ENCODE measurements at places on chromosomes 1 and 21.

- DNase-seq = no peak
Observed at GRCh38 chr1:157183870-157184269, 45.7 kb upstream of the ETV3 start.

- no peak for DNase-seq
Observed at GRCh38 chr1:230822092-230822581, 46.2 kb downstream of the C1orf198 start.

GRCh38 chr1:39992234-39992633, 37.3 kb downstream of the MFSD2A start:
- DNase-seq = no peak

DNA sequence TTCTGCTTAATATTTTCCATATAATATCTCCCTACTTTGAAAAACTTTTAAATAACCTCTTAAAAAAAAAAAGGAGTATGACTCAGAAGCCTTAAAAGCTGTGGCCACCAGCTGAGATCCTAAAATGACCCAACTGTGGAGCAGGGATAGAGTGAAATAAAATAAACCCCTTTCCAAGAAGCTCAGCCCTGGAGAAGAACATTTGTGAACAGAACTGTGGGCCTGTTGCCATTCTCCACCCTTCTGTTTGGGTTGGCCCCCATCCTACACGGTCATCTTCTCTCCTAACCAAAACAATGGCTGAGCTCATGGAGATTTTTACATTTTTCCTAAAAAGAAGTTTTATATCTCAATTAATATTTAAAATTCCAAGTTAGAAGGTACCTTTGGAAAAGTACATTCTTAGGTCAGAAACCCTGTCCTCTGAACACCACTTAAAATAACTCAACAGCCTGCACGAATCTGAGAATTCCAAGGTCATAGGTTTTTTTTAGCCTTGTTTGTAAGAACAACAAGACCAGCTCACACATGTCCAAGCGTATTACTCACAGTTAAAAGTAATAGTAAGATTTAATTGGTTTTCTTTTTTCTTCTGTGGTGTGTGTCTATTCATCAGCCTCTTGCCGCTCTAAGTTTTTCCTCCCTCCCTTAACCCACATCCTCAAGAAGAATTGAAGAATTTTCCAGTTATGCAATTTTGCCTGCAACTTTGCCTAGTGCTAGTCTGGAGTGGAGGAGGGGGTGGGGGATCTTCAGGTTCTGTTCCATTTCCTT, 107.7 kb upstream of the ERRFI1 start:
- DNase-seq = no peak

- DNase-seq = no peak
Observed at GRCh38 chr1:208101661-208102431, 142.3 kb downstream of the PLXNA2 start.

DNA sequence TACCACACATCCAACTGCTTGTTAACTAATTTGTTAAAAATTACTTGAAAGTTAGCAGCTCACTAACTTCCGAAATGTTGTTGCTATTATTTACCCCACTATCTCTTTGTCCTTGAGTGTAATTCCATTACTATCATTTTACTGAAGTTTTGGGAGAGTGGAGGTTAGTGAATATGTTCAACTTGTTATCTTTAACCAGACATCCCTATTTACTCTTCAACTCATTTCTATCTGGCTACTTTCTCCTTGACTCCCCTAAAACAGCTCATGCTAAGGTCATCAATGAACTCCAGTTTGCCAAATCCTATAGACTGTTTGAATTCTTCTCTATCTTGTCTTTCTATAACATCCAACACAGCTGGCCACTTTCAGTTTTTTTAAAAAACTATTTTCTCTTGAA, 4.3 kb upstream of the C1orf116 start:
- DNase-seq = no peak

DNA sequence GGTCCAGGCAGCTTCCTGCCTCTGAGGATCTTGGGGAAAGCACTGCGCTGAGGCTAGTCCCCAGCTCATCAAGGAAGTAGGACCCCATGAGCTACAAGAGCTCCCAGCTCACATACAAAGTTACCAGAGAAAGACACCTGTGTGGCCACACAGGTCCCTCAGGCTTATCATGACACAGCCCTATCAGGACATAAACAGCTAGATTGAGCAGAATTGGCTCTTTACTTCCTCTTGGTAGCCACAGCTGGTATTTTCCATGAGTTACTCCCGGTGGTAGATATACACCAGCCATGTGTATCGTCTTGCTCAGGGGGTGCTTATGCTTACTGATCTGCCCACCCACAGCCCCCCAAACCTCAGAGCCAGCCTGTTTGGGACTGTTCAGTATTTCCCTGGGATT, 1.2 kb downstream of the LENEP start:
- DNase-seq = peak; percentile 52

GRCh38 chr21:45415943-45416611, 11.1 kb downstream of the COL18A1 start:
- DNase-seq = no peak

GRCh38 chr1:212754680-212755079, 36.9 kb downstream of the NSL1 start:
- peak; percentile 53 for DNase-seq

DNA sequence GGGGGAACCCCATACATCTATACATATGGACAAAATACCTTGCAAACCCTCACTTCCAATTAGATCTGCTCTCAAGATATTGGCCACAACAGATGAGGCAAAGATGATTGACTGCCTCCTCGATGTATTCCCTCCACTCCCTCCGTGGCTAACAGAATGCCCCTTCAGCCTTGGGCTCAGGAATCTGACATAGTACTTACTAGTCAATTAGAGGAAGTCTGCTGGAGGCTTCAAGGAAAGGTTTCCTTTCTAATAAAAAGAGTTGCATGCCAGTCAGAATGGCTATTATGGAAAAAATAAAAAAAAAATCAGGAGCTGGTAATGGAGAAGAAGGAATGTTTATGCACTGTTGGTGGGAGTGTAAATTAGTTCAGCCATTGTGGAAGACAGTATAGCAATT, 90.4 kb upstream of the VAV3 start:
- no peak for DNase-seq

DNA sequence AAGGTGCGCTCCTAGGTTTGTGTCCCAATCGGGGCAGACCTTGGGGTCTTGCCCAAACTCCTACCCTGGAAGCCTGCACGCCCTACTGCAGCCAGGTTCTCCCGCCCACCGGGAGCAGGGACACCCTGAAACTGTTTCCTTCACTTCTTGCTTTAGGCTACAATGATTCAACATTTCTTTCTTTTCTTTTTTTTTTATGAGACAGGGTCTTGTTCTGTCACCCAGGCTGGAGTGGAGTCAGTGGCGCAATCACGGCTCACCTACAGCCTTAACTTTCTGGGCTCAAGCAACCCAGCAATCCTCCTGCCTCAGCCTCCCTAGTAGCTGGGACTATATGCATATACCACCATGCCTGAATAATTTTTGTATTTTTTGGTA, 75.8 kb downstream of the ITPKB start:
- DNase-seq = no peak

- no peak for DNase-seq
Observed at GRCh38 chr1:219149009-219149577, 24.6 kb upstream of the LYPLAL1 start.

GRCh38 chr1:24714859-24715520, 30.3 kb upstream of the CLIC4 start:
- no peak for DNase-seq

GRCh38 chr21:45158491-45159423, 84.4 kb downstream of the ADARB1 start:
- DNase-seq = no peak

Data from hematopoietic multipotent progenitor cell treated with erythropoietin and hydrocortisone succinate and interleukin-3 and kit ligand, for 4 days (in vitro differentiated cells).